M059J (cell line): ENCODE measurements at places on chromosomes 4 and X.

DNA sequence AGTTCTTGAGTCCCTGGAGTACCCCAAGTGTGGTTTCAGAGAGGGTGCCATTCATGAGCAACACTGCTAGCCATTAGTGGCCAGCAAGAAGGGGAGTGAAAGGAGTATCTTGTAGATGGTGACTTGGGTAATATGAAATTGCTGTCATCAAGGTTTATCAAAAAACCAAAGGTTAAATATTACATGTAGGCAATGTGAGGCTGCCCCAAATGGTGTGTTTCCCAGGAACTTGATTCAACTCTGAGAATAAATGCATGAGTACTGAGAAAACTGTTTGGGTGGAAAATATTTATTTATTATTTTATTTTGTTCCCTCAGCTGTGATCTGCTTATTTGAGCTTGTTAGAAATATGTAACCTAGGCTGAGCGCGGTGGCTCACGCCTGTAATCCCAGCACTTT lies 55.7 kb downstream of the AFF1 start:
- no peak for DNase-seq

- peak; percentile 85 for DNase-seq
Observed at GRCh38 chr4:6568689-6569332, 6.2 kb upstream of the MAN2B2 start.

DNA sequence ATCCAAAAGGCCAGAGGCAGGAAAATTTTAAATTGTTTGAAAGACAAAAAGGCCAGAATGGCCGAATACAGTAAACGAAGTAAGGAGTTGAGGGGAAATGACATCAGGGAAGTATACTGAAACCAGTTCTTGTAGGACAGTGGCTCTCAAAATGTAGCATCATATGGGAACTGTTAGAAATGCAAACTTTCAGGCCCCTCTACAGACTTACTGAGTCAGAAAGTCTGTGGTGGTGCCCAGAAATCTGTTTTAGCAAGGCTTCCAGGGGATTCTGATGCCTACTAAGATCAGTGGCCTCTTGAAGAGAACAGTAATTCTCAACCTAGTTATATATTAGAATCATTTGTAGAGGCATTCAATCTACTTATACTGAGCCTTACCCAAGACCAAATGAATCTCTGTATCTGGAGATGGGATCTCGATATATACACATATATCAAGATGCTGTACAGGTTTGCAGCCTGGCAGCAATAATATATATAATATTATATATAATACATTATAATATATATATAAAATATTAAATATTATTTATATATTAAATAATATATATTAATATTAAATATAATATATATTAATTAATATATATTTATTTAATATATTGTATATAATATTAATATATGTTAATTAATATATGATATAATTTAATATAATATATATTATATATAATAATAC lies 39.7 kb downstream of the ADAMTS3 start:
- no peak for DNase-seq

DNA sequence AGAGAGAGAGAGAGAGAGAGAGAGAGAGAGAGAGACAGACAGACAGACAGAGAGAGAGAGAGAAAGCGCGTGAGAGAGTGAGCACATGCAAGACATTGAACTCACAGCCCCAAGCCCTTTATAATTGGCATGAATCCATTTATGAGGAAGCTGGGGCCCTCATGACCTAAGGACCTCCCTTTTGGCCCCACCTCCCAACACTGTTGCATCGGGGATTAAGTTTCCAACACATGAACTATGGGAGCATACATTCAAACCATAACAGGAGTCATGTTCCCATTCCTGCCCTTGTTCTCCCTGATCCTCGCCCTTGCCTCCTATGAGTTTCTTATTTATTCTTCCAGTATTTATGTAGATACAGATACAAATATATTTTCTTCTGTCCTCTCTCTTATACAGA lies 269.8 kb upstream of the ARX start:
- DNase-seq = no peak

DNA sequence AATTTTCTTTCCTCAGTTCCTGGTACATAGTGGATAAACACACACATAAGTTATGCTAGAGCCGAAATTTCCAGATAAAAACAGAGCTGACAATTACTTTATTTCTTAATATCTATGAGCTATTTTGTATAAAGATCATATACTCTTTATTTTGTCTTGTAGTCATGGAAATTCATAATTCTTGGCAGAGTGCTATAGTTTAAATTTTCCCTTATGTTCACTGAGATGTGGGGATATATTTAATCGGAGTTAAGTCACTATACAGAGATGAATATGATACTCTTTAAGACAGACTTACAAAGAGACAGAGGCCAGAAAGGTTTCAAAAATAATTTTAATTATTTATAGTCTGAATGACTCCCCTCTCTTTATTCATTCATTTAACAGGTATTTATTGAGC lies 89.7 kb downstream of the PPEF1 start:
- DNase-seq = no peak

- DNase-seq = no peak
Observed at GRCh38 chr4:184255871-184256642, 38.4 kb upstream of the ENPP6 start.

DNA sequence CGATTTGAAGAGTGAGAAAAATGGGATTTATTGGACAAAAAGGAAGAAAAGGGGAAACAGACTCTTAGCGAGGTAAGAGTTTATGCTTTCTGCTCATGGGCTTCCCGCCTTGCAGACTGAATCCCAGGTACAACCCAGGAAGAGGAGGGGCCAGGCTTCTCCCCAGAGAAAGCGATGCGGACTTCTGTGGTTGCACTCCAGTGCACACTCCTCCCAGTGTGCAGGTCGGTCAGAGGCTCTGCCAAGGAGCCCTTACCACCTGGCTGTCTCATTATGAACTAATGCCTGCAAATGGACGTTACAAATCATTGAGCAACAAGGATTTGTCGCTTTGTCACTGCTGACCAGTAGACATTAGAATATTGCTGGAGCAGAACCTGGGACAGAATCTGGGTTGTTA lies 39.9 kb upstream of the GLRA2 start:
- DNase-seq = no peak

GRCh38 chrX:102548231-102548630 lies 31.7 kb upstream of the TMSB15A start:
- DNase-seq = no peak

GRCh38 chr4:160142579-160142978 lies 1039.7 kb downstream of the RAPGEF2 start:
- DNase-seq = no peak

- no peak for DNase-seq
Observed at GRCh38 chrX:108875548-108875947, 139.2 kb upstream of the IRS4 start.

GRCh38 chrX:14062524-14062923 lies 32.8 kb upstream of the GEMIN8 start:
- no peak for DNase-seq

DNA sequence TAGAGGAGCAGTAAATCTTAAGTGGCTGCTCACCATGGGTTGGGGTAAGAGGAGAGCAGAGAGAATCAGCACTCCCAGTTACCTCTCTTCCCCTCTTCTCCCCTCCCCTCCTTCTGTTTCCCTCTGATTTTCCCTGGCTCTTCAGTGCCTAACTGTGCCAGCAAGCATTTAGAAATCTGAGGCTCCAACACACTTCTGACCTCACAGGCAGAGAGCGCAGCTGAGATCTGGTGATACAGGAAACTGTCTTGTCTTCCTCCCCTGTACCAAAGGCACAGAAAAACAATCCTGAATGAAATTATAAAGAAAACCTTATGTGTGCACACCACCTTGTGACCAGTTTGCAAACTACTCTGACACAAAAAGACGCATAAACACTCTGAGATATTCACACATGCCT lies 82.4 kb upstream of the SMIM10 start:
- peak; percentile 37 for DNase-seq

GRCh38 chr4:6292376-6293096 lies 22.9 kb downstream of the WFS1 start:
- no peak for DNase-seq

DNA sequence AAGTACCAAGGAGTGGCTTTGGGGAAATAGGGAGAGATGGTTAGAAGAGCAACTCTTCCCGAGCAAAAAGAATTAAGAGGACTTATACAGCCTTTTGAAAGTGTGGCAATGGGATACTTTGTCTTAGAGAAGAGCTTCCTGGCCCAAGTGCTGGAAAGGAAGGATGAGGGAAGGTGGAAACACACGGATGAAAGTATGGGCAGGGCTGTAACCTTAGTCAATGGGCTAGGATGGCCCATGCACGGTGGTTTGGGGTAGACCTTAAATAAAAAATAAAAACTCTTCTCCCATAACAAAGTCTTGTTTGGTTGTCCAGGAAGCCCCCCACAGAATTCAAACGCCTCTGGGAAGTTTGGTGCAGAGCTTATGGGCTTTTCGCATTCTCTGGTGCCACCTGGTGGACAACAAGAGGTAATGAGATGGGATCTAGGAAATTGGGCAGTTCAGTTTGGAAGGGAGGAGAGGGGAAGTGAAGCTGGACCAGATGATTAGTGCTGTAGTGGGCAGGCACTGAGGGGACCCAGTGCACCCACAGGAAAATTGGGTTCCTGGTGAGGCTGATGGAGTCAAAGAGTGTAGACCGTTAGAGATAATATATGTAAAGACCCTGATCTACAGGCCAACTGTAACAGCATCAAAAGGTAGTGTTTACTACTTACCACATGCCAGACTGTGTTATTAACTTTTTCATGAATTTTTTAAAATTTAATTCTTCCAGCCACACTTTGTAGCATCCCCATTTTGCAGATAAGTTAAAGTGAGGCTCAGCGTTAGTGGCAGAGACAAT lies 13.8 kb upstream of the ENOX2 start:
- peak; percentile 56 for DNase-seq

- no peak for DNase-seq
Observed at GRCh38 chr4:94534401-94535312, 82.9 kb downstream of the PDLIM5 start.

- DNase-seq = peak; percentile 15
Observed at GRCh38 chr4:15144249-15144966, 142.1 kb downstream of the CPEB2 start.

GRCh38 chr4:30835044-30835443 lies 114.9 kb downstream of the PCDH7 start:
- no peak for DNase-seq

- peak; percentile 76 for DNase-seq
Observed at GRCh38 chrX:69133921-69134542, 31.2 kb downstream of the PJA1 start.

DNA sequence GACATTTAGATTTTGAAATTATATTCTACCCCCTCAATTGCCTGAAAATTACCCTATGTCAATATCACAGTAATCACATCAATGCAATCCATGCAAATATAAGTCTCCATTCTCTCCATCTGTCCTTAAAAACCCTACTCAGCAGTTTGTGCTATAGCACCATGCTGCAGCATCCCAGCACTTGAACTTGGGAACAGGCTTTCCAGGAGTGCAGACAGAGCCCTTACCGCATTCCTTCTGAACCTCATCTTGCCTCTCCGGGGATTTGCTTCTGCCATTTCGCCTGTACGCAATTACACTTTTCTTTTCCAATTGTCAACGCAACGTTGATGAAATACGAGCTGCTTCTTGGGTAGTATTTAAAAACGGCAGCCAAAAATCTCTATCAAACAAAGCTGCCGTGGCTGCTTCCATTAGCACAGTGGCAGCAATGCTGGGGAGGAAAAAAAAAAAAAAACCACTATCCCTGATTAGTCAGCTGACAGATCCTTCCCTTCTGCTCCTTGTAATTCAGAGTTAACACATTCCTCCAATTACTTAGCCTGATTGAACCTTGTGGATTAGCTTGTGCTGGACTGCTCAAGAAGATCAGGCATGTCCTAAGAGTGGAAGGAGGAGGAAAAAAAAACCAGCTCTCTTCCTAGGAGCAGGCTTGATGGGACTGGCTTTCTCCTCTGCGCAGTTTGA lies 65.6 kb downstream of the MCF2 start:
- DNase-seq = no peak

GRCh38 chr4:71004281-71004851 lies 10.9 kb downstream of the DCK start:
- no peak for DNase-seq

- no peak for DNase-seq
Observed at GRCh38 chr4:1154126-1154522, 18.3 kb downstream of the SPON2 start.

- DNase-seq = no peak
Observed at GRCh38 chrX:79719568-79720231, 294.9 kb upstream of the TBX22 start.

DNA sequence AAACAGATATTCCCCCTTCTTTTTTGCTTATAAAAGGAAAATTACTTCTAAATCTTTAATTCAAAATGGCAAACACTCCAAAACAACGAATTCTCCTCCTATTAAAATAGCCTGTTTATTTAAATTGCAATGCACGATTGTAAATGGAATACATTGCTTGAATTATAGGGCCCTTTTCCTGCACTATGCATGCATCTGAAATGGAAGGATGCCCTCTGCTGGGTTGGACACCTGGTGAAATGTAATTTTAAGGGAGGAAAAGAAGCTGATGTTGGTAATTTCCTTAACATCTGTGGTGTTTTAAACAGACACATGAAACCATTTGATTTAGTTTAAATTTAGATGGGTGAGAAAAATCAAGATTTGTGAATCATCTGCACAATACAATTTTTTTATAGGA lies 72.8 kb downstream of the GRXCR1 start:
- DNase-seq = no peak

GRCh38 chr4:72136429-72136828 lies 104.6 kb downstream of the NPFFR2 start:
- DNase-seq = no peak

DNA sequence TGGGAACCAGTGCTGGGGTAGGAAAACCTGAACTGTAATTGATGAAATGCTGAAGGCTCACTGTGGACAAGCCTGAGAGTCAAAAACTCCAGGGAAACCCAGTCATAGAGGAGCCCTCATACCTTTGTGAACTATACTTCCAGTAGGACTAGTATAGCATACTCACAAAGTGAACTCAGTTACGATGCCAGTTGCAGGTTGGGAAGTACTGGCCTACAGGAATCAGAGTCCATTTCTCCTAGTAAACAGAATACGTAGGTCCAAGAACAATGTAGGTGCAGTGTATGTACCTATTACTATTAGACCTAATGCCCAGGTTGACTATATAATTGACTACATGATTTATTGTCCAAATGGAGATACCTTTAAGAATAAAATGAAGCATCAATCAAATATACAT lies 8.5 kb upstream of the ANKRD17 start:
- DNase-seq = no peak

- no peak for DNase-seq
Observed at GRCh38 chr4:15413623-15414019, 14.2 kb upstream of the C1QTNF7 start.

DNA sequence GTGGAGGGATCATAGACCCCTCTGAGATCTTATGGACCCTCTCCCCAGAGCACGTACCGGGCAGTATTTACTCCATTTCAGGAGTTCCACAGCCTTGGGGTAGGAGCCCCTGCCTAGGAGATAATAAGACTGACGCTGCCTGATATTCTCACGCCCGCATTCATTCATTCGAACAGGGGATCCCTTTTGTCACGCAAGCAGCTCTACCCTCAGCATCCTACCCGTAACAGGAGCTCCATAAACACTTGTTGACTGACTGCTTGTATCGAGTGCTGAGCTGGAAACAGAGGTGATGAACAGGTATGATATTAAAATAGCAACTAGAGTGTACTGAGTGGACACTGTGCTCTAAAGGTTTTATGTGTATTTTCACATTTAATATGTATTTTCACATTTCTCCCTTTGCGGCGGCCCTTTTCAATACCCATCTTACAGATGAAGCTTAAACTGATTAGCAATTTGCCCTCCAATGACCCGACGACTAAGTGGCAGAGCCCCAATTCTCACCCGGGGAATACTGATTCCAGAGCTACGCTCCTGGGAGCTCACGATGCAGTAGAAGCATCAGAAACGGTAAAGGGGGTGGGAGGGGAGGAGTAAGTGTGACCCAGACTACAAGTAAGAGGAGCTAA lies 888 bp downstream of the RAB28 start:
- peak; percentile 54 for DNase-seq

- DNase-seq = no peak
Observed at GRCh38 chrX:131975851-131976250, 47.3 kb upstream of the STK26 start.
